ENCODE measurements at places on chromosomes 7 and 10. TPM values are rescaled to one million over a fixed set of nuclear protein-coding genes. Genes with fewer than 3 reads are reported as not detected.

CTAGE4 gene
- polyA plus RNA-seq, result 0.67 TPM

DPY19L1 gene
- polyA plus RNA-seq, result 3.0 TPM

ZNF503 gene
- 19.8 TPM for polyA plus RNA-seq

HGF gene
- 2.6 TPM for polyA plus RNA-seq

ZNF438 gene
- 14.1 TPM for polyA plus RNA-seq

TET1 gene
- polyA plus RNA-seq, result 0.27 TPM

RBP4 gene
- 1,290 TPM for polyA plus RNA-seq

CCT6A gene
- 102 TPM for polyA plus RNA-seq

TBL2 gene
- 10.0 TPM for polyA plus RNA-seq

METTL27 gene
- polyA plus RNA-seq, result 0.86 TPM

GBX1 gene
- not detected for polyA plus RNA-seq

SLIT1 gene
- 0.48 TPM for polyA plus RNA-seq

LYZL2 gene
- polyA plus RNA-seq, result not detected

IGFBP3 gene
- polyA plus RNA-seq, result 179 TPM

PTPRN2 gene
- 3.7 TPM for polyA plus RNA-seq

AMPH gene
- 7.3 TPM for polyA plus RNA-seq

TAS2R41 gene
- polyA plus RNA-seq, result not detected

GTPBP10 gene
- polyA plus RNA-seq, result 8.3 TPM

TMEM225B gene
- polyA plus RNA-seq, result 0.49 TPM

FAM25C gene
- polyA plus RNA-seq, result not detected

CYP3A5 gene
- not detected for polyA plus RNA-seq

TDRD1 gene
- 0.25 TPM for polyA plus RNA-seq

SFTPA1 gene
- 0.52 TPM for polyA plus RNA-seq

GET4 gene
- 35.9 TPM for polyA plus RNA-seq

EIF4H gene
- 223 TPM for polyA plus RNA-seq

PGAM1 gene
- 201 TPM for polyA plus RNA-seq

Data from adipose tissue (tissue), 3 donors.